ENCODE measurements at places on chromosomes 2 and 18. TPM values are rescaled to one million over a fixed set of nuclear protein-coding genes. Genes with fewer than 3 reads are reported as not detected.

Gene LHCGR
- total RNA-seq: not detected

Gene SIX2
- not detected for total RNA-seq

Gene SCN9A
- total RNA-seq: not detected

Gene VAMP5
- 29.4 TPM for total RNA-seq

Gene TACR1
- total RNA-seq: not detected

Gene ERICH2
- not detected for total RNA-seq

Gene TGOLN2
- total RNA-seq: 62.8 TPM

Gene CDK15
- not detected for total RNA-seq

Gene HOXD9
- not detected for total RNA-seq

GRCh38 chr2:73004466-73004865, 67.0 kb downstream of the SFXN5 start:
- no peak for DNase-seq

GRCh38 chr2:28694364-28694763, 57.3 kb upstream of the PPP1CB start:
- DNase-seq: no peak

GRCh38 chr2:80311304-80311703, 6.8 kb upstream of the LRRTM1 start:
- no peak for DNase-seq

GRCh38 chr2:54845514-54845913, 122.1 kb downstream of the EML6 start:
- no peak for DNase-seq

- DNase-seq: no peak
These were observed 158.3 kb upstream of the WDSUB1 start for GRCh38 chr2:159444754-159445153.

DNA sequence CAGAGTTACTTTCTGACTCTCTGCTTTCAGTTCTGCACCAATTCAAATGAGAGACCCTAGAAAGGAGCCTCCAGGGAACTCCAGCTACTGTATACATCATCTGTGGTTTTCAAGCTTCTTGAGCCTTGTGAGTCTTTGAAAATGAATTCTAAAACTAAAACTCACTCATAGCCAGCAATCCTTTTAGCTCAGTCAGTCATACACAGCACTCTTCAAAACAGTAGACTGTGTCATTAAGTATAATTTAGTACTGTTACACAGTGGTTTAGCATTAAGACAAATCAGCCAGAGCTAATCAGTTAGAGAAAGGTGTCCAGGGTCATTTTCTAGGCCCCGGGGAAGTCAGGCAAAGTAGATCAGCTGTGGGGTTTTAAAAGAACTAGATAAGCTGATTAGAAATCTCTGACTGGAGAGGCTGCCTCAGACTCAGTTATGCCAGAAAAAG, 322.1 kb upstream of the THUMPD2 start:
- DNase-seq: no peak

GRCh38 chr2:117856415-117857210, 42.1 kb downstream of the DDX18 start:
- no peak for DNase-seq

DNA sequence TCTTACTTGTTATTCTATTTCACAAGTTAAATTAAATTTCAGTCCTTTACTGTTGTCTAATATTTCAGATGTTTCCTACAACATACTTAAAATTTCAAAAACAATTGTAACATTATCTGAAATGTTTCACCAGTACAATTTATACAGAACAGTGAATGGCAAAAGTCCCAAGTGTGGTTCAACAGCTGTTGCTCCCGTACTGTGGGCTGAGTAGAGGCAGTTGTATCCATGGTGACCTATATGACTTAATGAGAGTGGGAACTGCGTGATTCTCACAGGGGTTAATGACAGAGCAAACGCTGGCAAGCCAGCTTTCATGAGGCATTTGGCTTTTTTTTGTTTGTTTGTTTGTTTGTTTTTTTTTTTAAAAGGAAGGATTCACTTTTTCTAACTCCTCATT, 5.3 kb upstream of the PLCL1 start:
- no peak for DNase-seq
